ENCODE measurements at places on chromosomes 6 and 20.

DNA sequence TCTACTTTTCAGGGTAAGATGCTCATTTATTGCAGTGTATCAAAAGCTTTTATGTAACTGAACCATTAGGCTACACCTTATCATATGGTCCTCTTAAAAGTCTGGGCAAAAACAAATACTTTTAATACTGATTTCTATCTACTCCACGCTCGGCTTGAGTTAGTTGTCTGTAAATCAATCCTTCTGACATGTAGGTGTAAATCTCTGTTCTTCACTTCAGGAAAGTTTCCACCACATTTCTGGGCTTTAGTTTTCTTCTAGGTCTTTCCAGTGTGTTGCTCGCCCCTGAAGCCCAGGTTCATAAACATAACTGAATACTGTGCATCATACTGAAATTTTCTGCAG is 89.2 kb upstream of the RNF217 start:
- DNase-seq: no peak

GRCh38 chr6:159117563-159117962 is 51.6 kb upstream of the FNDC1 start:
- DNase-seq: no peak

GRCh38 chr20:62236766-62237513 is 1.4 kb upstream of the OSBPL2 start:
- DNase-seq: no peak

GRCh38 chr6:169163411-169163901 is 90.2 kb downstream of the THBS2 start:
- DNase-seq: peak; percentile 74

GRCh38 chr6:41719436-41720261 is 15.8 kb downstream of the TFEB start:
- DNase-seq: no peak

DNA sequence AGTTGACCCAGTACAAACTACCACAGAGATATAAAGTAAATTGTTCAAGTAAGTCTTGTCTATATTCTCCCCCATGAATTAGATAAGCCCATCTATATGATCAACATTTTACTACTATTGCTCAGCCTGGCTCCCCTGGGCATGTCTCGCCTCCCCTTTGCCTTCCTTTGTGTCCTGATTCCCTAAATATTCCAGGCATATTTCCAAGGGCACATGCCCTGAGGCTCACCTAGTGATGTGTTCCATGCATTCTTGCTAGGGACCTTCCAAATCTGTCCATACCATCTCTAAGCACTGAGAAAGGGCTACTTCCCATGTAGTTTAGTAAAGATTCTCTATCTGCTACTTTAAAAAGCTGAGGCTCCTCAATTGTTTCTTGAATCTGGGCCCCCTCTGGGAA is 309.5 kb upstream of the PRND start:
- peak; percentile 85 for DNase-seq

GRCh38 chr6:13229205-13230085 is 98.9 kb downstream of the TBC1D7 start:
- peak; percentile 31 for DNase-seq

GRCh38 chr6:14824484-14825275 is 421.2 kb upstream of the JARID2 start:
- DNase-seq: peak; percentile 39

DNA sequence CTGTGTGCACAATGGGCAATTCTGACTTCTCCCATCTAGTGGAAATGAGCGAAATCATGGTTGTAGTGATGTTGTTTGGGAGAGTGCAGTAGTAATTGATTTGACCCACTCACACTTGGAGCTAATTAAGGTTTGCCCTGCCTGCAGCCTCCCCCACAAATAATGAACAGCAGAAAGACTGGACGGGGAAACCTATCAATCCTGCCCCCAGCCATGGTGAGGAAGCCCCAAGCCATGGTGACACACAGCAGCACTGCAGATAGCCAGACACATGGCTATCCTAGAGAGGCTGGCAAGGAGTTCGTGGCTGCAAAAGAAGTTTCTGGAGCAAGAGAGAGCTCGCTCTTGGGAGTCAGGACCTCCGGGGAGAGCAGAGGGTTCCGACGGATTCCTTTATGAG is 27.8 kb downstream of the SAYSD1 start:
- DNase-seq: no peak

DNA sequence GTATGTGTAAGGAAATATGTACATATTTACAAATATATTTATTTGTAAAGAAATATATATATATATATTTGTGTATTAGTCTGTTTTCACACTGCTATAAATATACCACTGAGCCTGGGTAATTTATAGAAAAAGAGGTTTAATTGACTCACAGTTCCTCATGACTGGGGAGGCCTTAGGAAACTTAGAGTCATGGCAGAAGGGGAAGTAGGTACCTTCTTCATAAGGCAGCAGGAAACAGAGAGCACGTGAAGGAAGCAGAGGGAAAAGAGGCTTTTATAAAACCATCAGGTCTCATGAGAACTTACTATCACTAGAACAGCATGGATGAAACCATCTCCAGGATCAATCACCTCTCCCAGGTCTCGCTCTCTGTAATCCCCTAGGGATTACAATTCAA is 644.5 kb upstream of the HS3ST5 start:
- no peak for DNase-seq

DNA sequence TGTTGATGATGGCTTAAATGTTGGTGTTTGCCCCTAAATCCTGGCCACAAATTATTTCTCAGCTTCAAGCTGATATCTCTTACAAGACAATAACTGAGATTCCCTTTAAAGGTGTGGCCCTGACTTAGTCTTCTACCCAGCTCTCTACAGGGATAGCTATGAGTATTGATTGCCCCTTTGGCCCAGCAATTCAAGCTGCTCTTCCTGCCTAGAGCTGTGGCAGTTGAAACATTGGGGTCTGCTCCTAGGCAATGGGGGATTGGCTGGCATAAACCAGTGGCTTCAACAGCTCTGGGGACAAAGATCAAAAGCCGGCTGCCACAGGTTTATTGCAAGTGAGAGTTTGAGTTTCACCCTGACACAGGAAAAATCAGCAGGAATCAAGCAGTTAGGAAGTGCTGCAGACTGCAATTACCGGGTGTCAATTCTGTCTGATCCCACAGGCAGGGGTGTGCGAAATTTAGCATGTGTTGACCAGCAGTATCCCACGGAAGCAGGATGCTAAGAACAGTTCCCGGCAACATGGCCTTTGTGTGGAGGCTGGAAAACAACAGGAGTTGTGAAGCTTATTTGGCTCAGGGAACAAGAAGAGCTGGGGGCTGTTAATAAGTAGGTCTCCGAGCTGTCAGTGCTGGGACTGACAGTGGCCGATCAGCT is 66.2 kb upstream of the IYD start:
- DNase-seq: no peak

GRCh38 chr20:13995086-13995665 is at the start of gene MACROD2:
Gene MACROD2 (plus strand): TSS chr20:13995516.
- DNase-seq: peak; percentile 81

DNA sequence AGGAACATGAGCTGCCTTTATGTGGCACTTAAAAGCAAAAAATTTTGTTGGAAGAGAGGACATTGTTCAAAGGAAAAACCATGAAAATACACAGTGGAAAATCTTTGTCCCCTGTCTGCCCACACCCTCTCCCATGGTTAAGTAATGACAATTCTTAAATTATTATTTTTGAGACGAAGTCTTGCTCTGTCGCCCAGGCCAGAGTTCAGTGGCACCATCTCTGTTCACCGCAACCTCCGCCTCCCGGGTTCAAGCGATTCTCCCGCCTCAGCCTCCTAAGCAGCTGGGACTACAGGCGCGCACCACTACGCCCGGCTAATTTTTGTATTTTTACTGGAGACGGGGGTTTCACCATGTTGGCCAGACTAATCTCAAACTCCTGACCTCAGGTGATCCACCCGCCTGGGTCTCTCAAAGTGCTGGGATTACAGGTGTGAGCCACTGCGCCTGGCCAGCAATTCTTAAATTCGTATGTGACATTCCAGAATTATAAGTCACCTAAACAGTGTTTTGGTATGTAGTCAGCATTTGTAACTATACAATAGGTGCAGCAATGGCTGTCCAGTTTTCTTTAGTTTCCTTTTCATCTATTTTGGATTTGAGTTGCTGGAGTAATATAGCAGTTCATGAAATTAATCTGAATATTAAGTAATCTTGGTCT is 636 bp upstream of the SSR1 start:
- DNase-seq: no peak

DNA sequence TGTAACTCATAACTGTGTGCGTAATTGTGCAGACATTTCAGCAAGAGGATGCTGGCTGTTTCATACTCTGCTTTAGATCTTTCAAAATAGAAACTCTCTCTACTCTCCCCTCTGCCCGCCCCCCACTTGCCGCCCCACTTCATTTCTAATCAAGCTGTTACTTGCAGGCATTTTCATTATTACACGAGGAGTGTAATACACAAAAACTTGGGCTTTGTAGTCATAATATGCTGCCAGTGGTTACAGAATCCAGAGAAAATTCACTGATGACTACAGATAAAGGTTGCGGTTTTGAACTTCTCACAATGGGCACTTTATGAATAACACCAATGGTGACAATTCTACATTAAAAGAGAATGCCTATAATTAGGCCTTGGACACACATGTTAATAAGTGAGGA is 194.0 kb upstream of the POU3F2 start:
- no peak for DNase-seq

DNA sequence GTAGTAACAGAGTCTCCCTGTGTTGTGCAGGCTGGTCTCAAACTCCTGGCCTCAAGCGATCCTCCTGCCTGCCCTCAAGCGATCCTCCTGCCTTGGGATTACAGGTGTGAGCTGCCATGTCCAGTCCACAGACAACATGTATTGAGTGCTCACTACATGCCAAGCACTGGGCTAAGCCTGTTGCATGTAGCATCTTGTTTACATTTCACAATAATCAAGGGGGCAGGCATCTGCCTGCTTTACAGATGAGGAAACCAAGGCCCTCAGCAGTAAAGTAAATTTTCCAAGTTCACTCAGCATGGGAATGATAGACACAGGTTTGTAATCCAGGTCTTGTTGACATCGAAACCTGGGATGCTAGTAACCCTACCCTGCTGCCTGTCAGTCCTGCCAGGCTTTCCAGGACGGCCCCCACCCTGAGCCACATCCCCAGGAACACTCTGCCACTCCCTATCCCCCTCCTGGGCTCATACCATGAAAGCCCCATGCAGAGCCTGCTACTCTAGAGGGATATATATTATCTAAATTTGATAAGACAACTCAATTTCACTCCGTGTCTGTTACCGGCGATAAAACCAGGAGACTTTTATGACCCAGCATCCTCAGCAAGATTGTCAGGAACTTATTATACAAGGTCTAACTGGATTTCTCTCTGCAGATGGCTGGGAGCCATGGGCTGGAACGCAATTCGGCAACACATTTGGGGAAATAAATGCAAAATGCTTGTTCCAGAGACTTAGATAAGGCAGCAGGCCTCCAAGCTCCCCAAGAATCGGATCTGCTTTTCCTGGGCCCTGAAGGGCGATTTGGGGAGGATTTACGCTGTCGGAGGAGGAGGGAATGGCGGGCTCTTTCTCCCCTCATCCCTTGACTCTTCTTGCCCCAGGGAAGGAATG is 30.4 kb downstream of the CD40 start:
- DNase-seq: no peak

GRCh38 chr6:118651282-118652050 is at the start of gene CEP85L:
Gene CEP85L (minus strand): TSS chr6:118651591. CDS start chr6:118651269, 322 bp downstream.
- peak; percentile 93 for DNase-seq

GRCh38 chr6:45001663-45002062 is 326.5 kb upstream of the RUNX2 start:
- DNase-seq: peak; percentile 6

DNA sequence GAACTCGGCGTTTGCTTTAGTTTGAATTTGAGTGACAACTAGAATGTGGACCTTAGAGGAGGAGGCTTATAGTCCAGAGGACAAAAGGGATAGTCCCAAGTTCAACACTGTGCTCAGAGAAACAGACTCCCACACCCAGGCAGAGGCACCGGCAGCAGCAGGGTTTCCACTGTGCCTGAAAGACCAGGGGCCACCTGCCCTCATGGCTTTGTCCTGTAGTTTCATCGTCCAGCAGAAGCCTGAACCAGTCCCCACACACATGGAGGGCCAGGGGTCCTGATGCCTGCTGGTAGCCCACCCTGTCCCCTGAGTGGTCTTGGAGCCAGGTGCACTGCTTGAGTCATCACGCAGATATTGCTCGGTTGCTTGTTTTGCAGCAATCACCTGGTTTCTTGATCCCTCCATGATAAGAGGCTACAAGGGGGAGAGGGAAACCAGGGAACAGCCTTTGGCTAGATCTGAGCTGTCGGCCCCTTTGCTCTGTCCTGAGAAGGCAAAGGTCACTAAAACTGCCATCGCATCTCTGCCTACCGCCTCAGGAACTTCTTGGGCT is 7.2 kb upstream of the ACSS1 start:
- DNase-seq: no peak

GRCh38 chr20:59064214-59064722 is 21.7 kb upstream of the PRELID3B start:
- no peak for DNase-seq

DNA sequence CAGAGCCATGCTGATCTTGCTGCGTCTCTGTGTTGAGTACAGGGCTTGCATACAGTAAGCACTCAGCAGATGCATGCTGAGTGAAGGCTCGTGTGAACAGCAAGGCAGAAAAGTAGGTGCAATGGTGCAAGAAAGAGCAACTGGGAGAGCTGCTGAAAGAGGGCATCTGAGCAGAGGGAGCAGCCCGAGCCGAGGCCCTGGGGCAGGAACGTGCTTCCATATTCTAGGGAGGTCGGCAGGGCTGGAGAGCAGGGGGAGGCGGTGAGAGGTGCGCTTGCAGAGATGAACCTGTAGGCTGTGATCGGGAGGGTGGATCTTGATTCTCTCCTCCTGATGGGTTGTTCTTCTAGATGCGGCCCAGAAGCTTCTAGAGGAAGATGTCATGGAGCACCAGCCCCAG is 26.4 kb upstream of the STX16 start:
- DNase-seq: no peak

GRCh38 chr20:57048027-57048869 is 218.2 kb downstream of the BMP7 start:
- peak; percentile 100 for DNase-seq

- DNase-seq: no peak
These were observed 155.4 kb upstream of the MARCKS start for GRCh38 chr6:113701552-113702254.

GRCh38 chr6:141658696-141659095 is 474.0 kb upstream of the GJE1 start:
- DNase-seq: no peak

DNA sequence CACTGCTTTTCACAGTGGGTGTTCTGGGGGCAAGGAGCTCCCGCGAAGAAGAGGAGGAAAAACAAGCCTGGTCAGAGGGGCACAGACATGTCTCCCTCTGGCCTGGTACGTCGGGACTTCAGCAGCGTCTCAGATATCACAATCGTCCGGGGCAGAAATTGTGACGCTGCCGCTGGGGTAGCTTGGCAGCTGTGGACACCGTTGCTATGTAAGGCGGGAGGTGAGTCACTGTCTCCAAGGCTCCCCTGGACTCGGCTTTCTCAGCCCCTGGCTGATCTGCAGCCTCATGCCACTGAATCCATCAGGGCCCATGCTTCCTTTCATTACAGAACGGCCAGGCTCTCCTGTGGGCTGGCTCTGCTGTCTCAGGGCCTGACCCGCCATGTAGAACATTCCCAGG is 98.7 kb downstream of the SULF2 start:
- peak; percentile 91 for DNase-seq

DNA sequence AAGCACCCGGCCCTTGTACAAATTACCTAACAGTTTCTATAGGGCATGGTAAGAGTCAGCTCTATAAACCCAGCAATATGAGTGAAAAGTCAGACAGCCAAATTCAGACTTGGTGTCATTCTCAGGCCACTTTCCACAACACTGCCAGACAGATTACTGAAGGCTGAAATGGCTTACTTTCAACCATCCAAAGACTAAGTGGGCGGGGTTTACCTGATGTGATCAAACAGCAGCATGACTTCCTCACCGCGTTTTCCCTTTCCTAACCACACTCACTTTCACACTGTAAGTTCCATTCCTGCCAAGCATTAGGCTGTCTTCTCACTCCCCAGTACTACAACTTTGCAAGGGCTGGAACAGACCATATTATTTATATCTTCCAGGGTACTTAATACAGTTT is 85.9 kb downstream of the SMLR1 start:
- DNase-seq: no peak
